ENCODE measurements at places on chromosomes 1 and 21.

DNA sequence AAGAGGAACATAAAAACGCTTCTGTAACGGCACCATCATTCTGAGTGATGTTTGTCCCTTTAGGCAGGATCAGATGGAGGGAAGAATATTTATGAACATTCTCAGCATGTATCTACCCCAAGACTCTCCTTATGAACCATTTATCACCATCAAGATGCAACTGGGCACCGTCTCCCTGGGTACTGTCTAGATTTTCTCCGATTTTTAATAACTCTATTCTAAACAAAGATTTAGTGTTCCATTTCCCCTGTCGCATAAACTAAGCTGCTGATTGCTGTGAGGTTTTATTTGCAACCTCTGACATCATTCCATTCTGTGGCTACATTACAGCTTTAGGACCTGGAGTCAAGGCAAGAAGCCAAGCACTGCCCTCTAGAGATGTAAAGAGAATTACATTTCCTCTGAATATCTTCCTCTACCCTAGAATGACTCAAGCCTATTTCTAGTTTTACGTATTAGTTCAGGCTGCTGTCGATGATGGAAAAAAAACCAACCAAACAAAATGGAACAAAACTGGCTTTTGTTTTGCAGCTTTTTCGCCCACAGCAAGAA, 130.1 kb upstream of the MAP1LC3C start:
- no peak for DNase-seq

DNA sequence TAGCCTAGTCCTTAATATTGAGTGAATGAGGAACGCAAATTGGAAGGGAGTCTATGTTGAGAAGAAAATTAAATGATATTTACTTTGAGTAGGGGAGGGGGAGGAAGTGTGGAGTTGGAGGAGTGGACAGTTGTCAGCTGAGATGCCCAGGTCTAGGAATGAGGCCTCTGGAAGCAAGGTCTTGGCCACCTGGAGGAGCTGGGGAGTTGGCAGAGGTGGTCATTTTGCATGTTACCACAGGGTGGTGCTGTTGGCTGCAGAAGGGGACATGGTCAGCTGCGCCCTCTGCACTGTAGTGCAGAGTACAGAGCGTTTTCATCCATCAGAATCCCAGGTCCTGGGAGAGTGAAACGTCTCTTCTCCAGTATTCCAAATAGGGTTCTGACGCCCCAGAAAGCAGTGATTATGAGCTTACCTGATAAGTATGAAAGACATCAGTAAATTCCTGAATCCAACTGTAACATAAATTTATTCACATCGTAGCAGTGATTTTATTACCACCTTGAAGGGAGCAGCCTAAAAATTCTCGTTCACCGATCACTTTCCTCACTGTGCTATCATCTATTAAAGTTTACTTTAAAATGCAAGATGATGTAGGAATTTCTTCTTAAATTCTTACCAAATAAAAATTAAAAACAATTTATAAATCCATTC, 13.8 kb downstream of the PARK7 start:
- peak; percentile 68 for DNase-seq

DNA sequence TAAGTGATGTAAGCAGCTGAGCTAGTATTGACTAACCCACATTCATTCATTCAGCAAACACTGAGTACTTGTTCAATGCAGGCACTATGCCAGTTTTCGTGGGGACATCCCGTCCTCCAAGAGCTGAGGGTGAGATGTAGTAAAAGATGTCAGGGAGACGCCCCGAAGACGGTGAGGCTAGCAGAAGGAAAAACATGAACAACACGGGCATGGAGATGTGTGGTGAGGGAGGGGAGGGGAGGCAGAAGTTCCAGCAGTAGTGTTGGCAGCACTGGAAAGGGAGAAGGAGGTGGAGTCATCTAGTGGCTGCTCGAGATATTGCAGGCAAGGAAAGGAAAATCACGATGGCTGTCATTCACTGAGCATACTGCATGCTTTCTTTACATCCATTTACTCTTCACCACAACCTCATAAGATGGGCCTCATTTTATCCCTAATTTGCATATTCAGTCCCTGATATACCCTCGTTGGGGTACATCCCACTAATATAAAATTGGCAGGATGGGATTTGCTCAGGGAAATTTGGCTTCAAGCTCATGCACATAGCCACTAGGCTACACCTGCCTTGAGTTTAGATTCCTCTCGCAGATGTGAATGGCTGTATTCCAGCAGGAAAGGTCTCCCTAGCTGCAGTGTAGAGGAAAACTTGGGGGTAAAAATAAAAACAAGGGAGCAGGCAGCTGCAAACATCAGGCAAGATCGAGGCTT, 14.5 kb downstream of the PDZK1IP1 start:
- DNase-seq: no peak

- DNase-seq: no peak
Observed at GRCh38 chr1:54335011-54335754, 71.0 kb downstream of the SSBP3 start.

GRCh38 chr1:93031711-93032110, 47.4 kb upstream of the MTF2 start:
- DNase-seq: no peak

- no peak for DNase-seq
Observed at GRCh38 chr21:31554511-31555022, 104.9 kb upstream of the SOD1 start.

- no peak for DNase-seq
Observed at GRCh38 chr1:236140705-236141446, 1.5 kb upstream of the GPR137B start.

DNA sequence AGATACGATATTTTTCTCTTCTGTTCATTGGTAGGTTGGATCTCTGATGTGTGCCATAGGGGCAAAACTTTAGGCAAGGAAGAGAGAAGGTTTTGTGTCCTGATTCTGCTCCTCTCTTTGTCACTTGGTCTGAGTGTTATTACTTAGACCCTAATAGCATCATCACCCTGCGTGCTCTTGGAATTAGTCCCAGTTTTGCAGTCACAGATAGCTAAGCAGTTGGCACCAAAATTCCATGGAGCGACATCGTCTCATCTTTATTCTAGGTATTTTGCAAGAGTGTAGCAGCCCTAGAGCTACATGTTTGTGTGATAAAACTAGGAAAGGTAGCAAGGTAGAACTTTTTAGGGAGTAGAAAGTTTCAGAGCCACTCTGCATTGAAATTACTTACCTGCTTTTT, 23.8 kb downstream of the PIP5K1A start:
- DNase-seq: no peak

DNA sequence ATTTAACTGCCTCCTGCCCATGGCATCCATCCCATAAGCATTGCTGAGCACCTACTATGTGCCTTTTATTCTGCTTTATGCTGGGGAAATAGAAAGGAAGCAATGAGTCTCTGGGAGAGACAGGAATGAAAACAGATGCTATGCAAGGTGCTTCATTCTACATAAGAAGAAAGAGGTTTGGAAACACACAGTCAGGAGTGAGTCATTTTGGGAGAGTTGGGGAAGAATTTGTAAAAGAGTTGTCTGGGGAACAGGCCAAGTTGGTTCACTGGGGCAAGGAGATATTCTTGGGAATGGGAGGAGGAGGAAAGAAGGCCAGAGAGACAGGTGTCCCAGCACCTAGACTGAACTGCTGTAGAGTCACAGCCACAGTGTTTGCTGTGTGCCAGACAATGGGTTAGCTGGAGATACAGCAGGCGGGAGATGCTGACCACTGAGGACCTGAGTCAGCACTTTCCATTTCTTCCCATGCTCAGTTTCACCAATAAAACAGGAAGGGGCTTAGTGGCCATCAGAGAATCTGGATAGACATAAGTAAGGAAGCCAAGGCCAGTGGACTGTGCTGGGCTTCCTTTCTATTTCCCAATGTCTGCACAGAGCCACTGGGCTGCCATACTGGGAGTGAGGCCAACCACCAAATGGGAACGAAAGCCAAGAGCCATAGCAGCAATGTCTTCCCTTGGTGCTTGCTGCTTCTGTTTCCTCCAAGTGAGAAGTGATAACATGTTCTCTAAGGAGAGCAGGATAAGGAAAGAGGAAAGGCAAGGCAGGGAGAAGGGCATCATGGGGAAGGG, 187.7 kb upstream of the USP24 start:
- DNase-seq: no peak

DNA sequence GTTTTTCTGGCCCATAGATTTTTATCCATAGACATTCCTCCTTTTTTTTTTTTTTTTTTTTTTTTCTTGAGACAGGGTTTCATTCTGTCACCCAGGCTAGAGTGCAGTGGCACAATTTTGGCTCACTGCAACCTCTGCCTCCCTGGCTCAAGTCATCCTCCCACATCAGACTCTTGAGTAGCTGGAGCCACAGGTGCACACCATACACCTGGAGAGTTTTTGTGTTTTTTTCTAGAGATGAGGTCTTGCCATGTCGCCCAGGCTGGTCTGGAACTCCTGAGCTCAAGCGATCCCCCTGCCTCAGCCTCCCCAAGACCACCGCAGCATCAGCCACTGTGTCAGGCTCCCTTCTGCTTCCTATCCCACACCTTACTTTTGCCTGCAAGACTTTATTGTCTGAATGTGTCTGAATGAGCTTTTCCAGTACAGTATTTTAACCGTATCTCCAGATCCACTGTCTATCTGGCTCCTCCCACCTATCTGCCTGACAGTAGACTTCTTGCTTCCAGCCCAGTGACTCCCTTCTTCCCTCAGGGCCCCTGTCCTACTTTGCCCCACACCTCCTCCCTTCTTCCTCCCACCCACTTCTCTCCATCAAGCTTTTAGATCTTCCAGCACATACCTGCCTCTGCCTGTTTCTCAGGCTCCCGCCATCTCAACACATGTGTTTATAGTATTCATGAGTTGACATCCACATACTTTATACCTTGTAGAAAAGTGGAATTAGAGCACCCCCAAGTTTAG, 6.1 kb downstream of the C1orf21 start:
- DNase-seq: no peak

GRCh38 chr1:159015440-159015909, 5.8 kb downstream of the IFI16 start:
- peak; percentile 38 for DNase-seq
